Stimulated activated CD8-positive, alpha-beta memory T cell treated with anti-CD3 and anti-CD28 coated beads, Interleukin-15, amount 100 ng/mL, for 48 hours (primary cell): ENCODE measurements at places on chromosomes 4 and X.

DNA sequence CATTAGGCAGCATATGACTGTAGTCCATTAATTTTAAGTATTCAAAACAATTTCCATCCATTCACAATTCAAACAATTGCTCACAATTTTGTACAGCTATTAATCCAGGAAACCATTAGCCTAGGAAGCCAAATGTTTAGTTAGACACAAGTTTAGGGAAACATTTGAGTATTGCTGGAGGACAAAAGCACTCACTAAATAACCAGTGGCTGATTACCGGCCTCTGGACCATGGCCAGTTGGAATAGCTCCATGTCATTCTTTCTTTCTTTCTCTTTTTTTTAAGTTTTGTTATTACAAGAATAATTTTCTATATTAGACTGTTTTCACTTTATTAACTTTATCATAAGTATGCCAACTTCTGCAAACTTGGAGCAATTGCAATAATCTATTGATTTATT lies 31.3 kb downstream of the TRIML2 start:
- no peak for DNase-seq

- DNase-seq = no peak
Observed at GRCh38 chr4:174648812-174649211, 126.5 kb upstream of the HPGD start.

DNA sequence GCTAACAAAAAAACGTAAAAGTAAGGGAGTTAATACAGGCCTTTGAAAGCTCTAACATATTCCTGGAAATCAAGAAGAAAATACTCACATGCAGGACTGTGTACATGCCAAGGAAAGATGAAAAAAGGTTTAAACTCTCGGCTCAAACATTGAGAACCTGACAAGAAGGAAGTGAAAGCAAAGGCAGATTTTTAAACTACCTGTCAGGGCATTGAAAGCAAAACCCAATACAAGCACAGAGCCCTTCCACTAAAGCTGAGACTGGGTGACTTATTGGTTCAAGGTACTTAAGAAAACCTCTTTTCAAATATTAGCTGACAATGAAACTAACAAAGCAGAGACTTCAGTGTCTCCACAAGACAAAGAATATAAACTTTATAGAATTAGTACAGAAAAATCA lies 313.0 kb upstream of the GRID2 start:
- no peak for DNase-seq

DNA sequence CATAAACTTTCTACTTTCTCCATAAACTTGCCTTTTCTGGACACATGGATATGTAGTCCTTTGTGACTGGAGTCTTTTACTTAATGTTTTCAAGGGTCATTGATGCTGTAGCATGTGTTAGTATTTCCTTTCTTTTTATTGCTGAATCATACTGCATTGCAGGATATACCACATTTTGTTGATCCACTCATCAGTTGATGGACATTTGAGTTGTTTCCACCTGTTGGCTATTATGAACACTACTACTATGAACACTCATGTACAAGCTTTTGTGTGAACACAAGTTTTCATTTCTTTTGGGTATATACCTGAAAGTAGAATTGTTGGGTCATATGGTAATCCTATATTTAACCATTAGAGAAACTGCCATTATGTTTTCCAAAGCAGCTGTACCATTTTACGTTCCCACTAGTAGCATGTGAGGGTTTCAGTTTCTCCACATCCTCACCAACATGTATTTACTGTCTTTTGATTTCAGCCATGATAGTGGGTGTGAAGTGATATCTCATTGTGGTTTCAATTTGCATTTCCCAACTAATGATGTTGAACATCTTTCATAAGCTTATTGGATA lies 26.3 kb upstream of the GPM6B start:
- no peak for DNase-seq

DNA sequence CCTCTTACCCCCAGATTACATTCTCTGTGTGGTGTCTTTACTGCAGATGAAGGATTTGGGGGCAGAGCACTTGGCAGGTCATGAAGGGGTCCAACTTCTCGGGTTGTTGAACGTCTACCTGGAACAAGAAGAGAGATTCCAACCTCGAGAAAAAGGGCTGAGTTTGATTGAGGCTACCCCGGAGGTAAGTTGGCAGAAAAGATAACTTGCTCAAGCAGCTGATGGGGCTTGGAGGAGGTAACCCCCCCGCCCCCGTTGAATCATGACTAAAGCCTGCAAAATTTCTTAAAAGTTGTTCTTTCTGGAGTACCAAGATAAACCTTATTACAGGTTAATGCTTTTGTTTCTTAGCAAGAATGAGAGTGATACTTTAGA lies 1.5 kb downstream of the CCNG2 start:
- DNase-seq = no peak

GRCh38 chrX:103533511-103534216 lies 14.4 kb upstream of the RAB40A start:
- DNase-seq = peak; percentile 27

DNA sequence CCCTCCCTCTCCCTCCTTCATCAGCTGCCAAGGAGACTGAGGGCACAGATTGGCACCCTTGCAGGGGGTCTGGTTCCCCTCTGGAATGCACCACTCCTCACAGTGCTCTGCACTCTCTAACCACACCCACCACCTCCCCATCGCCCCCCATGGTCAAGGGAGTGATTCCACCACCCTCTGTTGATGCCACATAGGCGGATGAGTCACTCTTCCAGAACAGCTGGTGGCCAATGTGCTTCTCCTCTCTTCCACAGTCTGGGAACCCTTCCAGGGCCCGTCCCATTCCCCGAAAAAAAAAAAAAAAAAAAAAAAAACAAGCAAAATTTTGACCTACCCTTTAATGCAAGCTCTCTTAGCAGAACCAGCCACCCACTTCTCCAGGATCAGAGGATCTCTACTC lies 341.3 kb upstream of the KLF3 start:
- no peak for DNase-seq

DNA sequence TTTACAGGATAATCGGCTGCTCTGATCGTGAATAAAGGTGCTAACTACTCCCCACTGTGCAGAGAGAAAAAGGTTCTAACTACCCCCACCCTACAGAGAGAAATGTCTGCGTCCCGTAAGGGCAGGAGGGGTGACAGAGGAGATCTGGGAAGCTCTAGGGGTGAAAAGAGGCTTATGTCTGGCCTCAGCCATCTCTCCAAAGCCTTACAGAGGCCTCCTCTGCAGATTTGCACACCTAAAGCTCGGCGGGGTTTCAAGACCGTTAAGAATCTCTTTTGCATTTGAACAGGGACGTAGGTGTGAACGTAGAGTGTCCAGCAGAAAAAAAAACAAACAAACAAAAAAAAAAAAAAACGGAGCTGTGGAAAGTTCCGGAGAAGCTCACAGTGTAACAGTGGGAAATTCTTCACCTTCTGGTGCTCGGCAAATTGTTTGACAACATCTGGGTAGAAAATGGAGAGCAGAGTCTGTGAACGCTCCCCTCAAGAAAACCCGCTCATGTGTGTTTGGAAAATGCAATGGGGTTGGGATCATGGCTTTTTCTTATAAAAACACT lies 161.0 kb downstream of the SHOX start:
- no peak for DNase-seq

- no peak for DNase-seq
Observed at GRCh38 chr4:10085386-10085785, 31.2 kb downstream of the WDR1 start.

DNA sequence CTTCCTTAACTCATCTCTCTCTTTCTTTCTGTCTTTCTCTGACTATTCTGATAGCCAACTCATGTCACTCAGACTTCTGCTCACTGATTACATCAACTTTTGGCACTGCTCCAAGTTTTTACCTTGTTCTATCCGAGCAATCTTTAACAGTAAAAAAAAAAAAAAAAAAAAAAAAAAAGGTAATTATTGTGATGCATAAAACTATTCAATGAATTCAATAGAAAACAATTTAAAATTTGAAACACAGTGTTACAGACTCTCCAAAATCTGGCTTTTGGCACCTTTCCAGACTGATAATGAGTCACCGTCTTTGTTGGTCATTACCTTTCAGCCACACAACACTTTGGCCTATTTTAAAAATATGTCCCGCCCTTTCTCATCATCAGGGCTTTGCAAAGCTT lies 229.5 kb downstream of the GALNTL6 start:
- DNase-seq = no peak

GRCh38 chrX:121191779-121192178 lies 144.4 kb downstream of the GLUD2 start:
- DNase-seq = no peak

GRCh38 chr4:123507376-123507775 lies 110.8 kb downstream of the SPRY1 start:
- DNase-seq = no peak

GRCh38 chr4:36242629-36243354 lies 1.5 kb downstream of the ARAP2 start:
- no peak for DNase-seq

DNA sequence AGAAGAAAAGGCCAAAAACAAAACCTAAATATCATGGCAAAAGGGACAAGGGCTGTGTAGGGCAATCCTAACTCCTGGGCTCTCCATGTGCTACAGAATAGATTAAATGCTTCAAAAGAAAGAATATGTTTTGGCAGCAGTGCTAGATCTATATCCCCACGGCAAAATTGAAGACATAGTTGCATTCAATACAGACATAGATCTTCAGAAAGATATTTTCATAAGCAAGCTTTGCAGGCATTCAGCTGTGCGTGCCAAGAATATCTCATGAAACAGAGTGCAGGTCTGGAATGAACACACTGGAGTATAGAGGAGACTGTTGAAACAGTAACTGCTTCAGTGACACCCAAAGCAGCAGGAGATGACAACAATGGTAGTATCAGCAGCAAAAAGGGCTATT lies 1476.9 kb downstream of the ARAP2 start:
- DNase-seq = no peak

DNA sequence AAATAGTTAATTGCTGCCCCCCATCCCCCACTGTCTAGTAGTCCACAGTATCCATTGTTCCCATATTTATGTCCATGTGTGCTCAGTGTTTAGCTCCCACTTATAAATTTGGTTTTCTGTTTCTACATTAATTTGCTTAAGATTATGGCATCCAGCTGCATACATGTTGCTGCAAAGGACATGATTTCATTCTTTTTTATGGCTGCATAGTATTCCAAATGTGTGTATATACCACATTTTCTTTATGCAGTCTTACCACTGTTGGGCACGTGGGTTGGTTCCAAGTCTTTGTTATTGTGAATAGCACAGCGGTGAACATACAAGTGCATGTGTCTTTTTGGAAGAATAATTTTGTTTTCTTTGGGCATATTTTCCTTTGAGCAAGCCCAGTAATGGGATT lies 113.0 kb upstream of the LNX1 start:
- DNase-seq = no peak

DNA sequence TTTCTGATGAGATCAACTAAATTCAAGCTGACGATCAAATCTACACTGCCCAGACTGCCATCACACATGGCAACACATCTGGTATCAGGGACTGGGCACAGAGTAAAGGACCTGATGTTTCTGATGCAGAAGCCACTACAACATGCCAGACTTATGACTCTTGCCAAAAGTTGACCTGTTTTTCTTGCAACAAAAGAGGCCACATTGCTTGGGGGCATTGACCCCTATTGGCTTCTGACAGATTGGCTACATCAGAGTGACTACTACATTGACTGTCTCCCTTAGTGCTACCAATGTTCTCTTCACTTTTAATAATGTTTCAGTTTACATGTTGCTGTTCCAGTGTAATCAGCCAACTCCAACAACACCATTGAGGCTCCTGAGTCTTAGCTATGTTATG lies 15.3 kb upstream of the SMIM10 start:
- DNase-seq = no peak

GRCh38 chr4:81786063-81786763 lies 314.5 kb upstream of the RASGEF1B start:
- no peak for DNase-seq

DNA sequence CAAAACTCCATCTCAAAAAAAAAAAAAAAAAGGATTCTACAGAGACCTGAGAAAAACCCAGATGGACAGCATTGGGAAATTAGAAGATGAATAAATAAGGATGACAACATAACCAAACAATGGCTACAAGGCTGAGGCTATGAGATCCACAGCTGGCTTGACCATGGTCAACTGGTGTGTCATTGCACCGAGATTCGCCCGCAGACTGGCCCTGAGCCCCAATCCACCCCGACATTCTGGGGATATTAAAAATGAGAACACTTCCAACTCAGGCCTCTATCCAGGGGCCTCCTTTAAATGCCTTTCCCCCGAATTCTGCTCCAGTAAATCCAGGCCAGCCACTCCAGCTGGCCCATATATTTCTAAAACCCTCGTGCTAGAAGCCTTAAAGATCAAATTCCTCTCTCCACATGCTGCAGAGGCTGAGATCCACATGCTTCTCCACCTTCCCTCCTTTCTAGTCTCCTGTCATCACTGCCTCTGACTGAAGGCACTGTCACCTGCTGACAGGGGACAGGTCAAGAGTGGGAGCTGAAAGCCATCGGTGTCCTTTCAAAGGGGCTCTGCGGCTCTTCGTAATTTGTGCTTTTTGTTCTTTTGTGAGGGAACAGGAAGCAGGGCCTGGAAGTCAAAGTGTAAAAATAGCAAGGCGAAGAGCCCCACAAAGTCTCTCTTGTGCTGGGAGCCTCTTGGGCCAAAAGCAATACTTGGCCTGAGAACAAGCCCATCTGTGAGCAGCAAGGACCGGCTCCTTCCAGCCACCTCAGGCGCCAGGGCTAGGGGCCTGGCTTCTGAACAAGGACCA lies 203.7 kb downstream of the NSUN7 start:
- DNase-seq = no peak

- no peak for DNase-seq
Observed at GRCh38 chr4:169975838-169976796, 50.1 kb downstream of the MFAP3L start.

GRCh38 chrX:15750611-15751154 lies 12.6 kb downstream of the CA5B start:
- no peak for DNase-seq

GRCh38 chr4:160213366-160213765 lies 1110.5 kb downstream of the RAPGEF2 start:
- no peak for DNase-seq

GRCh38 chr4:10579648-10580047 lies 104.9 kb downstream of the CLNK start:
- DNase-seq = no peak

- DNase-seq = no peak
Observed at GRCh38 chrX:10163031-10163430, 6.3 kb downstream of the CLCN4 start.

- no peak for DNase-seq
Observed at GRCh38 chrX:140040386-140040785, 75.1 kb upstream of the CXorf66 start.

- no peak for DNase-seq
Observed at GRCh38 chrX:23766650-23767551, 16.1 kb upstream of the SAT1 start.

- DNase-seq = no peak
Observed at GRCh38 chrX:31201503-31201902, 129.7 kb upstream of the FTHL17 start.

DNA sequence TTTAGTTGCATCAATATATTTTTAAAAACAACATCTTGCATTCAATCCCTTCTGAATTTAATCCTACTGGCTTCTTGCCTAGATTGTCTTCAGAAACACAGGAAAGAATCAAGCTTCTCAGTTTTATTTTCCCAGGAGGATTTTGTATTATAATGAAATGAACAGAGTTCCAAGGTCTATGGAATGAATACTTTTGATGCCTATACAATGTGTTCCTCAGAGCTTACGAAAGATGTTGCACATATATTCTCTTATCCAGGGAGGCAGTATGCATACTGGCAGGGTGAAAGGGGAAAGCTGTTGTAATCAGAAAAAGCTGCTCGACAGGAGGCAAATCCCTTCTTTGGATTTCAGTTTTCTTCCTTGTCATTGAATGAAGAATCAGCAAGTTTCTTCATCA lies 8.8 kb downstream of the TMPRSS11D start:
- no peak for DNase-seq

- no peak for DNase-seq
Observed at GRCh38 chr4:80989921-80990544, 40.5 kb upstream of the BMP3 start.
